ENCODE measurements at places on chromosomes 5 and 9.

- DNase-seq: no peak
These were observed 68.8 kb downstream of the ZNF608 start for GRCh38 chr5:124677374-124678351.

- DNase-seq: no peak
These were observed 7.4 kb upstream of the FBXO10 start for GRCh38 chr9:37583522-37584121.

- DNase-seq: no peak
These were observed 54.9 kb downstream of the PSD2 start for GRCh38 chr5:139850423-139851016.

DNA sequence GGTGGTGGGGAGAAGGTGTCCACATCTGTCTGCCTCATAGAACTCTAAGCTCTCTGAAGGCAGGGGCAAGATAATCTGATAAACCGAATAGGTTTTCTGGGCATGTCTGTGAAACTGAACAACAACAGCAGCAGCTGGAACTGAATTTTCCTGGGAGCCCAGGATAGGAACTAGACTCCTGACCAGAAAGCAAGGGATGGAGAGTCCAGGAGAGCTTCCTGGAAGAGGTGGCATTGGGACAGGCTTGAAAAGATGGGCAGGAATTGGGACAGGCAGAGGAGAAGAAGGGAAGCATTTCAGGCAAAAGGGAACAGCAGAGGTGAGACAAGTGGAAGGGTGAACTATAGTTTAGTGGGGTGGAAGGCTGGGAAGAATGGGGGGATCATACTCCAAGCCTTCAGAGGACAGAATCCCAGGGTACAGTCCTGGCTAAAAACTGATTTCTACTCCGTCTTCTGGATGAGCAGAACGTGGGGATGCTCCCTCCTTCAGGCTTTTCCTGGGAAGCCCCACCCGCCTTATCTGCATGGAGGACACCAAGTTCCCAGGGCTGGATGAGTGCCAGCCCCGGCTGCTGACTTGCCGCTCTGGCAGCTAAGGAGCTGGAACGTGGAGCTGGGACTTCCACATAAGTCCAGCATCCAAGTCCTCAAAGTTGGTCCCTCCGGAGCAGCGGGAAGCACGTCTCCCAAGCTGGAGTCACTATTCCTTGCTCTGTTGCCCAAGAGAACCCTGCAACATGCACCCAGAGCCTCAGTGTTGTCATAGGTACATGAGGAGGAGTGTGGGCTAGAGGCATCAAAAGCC, 13.9 kb upstream of the KIF12 start:
- no peak for DNase-seq

DNA sequence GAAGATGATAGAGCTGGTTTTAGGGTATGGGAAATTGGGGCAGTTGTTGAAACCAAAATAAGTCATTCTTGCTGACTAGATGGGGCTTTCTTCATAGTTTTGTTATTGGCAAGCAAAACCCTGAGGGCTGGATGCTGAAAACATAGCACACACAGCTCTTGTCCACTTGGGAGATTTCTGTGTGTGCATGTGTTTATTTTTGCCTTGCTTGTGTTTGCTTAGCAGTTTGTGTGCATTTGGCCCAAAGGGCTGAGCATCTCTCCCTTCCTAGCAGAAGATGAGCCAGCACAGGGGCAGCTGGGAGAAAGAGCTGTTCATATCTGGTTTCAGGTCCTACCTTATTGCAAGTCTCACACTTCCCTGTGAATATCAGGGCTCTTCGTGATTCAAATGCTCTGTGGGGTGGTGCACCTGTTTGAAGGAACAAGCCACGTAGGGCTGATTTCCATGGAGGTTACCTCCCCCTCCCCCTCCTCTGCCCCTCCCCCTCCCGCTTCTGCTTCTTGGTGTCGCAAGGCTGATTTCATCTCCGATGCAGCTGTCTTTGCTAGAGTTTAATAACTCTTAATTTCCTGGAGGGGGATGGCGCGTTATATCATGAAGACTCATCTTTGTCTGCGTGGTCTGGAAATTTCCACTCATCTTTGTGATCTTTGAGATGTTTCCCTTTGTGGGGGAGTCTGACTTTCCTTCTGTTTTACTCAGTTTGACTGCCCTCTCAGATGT, 296.5 kb downstream of the ARHGAP26 start:
- DNase-seq: no peak

Measured in CD4-positive, alpha-beta T cell treated with Interleukin-6 for 4 hours (primary cell).